ENCODE measurements at places on chromosomes 4 and X. TPM values are rescaled to one million over a fixed set of nuclear protein-coding genes. Genes with fewer than 3 reads are reported as not detected.

Gene CXCL13
- total RNA-seq, result 3.1 TPM

Gene SLC2A9
- 3.1 TPM for total RNA-seq

GRCh38 chrX:142998447-142999198, 27.1 kb upstream of the SPANXN4 start:
- H3K4me1 ChIP-seq, result no peaks in the 10 kb centered on the region
- no peaks in the 10 kb centered on the region for H3K36me3 ChIP-seq
- DNase-seq, result no peak
- no peak overlapping the region for H3K27ac ChIP-seq

DNA sequence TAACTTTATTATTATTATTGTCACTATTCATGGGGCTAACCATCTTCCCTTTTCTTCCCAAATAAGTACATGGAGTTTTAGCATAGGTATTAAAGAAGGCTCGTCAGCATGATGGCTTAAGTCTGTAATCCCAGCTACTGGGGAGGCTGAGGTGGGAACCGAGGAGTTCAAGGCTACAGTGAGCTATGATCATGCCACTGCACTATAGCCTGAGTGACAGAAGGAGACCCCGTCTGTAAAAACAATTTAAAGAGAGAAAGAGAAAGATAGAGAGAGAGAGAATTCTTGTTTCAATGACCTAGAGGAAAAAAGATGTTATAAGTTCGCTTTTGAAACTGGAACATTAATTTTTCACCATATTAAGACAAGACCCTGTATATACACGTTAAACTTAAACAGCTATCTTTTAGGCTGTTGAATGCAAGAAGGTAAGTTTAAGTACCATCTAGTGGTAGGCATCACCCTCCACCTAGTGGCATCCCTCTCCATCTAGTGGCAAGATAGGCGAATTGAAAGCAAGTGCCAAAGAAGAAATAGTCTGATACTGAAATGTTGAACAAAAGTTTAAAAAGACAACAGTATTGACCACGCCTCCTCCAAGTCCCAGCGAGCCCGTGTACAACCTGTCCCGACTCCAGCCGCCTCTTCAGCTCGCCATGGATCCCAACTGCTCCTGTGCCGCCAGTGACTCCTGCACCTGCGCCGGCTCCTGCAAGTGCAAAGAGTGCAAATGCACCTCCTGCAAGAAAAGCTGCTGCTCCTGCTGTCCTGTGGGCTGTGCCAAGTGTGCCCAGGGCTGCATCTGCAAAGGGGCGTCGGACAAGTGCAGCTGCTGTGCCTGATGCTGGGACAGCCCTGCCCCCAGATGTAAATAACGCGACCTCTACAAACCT, 26.0 kb upstream of the YTHDC1 start:
- H3K4me3 ChIP-seq, result peak overlapping the region; percentile 46
- H3K36me3 ChIP-seq, result no peaks in the 10 kb centered on the region

DNA sequence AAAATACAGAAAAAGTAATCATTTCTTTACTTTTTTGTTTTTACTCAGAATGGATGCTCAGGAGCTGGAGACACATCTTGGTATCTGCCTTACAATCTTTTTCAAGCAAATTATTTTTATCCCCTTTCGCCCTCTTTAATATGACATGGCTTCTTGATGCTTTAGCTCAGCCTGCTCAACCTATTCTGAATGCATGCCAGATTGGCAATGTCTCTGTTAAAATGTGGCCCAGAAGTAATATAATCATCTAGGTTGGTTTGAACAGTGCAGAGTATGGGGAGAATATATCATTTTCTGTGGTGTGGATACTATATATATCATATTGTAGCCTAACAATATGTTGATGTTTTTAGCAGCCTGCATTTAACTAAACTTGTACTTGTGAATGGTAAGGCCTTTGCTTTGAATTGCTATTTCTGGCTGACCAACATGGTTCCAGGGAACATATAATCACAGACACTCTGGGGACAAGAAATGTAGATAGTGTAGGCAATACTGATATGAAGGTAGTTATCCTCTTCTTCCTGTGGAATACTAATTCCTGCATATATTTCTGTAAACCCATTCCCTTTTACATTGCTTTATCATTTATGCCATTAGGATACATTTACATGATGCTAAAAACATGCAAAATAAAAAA, 282.7 kb downstream of the PPP3CA start:
- H3K36me3 ChIP-seq, result no peaks in the 10 kb centered on the region
- no peak for DNase-seq
- H3K4me3 ChIP-seq, result no peak overlapping the region
- no peaks in the 10 kb centered on the region for H3K4me1 ChIP-seq
- no peaks in the 10 kb centered on the region for H3K27me3 ChIP-seq

DNA sequence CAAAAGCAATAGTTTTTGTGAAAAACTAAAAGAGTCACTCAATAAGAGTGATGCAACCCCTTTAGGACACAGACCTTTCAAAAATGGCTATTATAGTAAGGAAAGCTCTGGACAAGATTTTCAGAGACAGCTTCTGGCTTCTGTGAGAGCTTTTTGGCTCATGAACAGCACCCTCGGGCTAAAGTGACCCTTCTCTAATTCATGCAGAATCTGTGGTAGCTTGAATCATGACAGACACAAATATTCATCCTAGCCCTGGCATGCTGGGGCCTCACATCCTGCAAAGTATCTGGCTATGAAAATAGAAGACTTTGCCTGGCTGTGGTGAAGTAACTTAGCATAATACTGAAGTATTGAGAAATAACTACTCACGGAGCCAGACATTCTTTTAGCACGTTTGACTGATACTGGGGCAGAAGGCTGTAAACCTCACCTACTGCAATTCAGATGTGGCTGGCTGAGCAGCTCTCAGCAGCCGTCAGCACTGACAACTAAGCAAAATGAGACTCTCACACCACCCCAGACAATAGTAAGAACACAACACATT, 327.3 kb downstream of the MAPK10 start:
- no peaks in the 10 kb centered on the region for H3K27me3 ChIP-seq
- DNase-seq, result no peak
- no peaks in the 10 kb centered on the region for H3K4me1 ChIP-seq
- no peak overlapping the region for H3K4me3 ChIP-seq

- no peaks in the 10 kb centered on the region for H3K36me3 ChIP-seq
- H3K27ac ChIP-seq, result no peak overlapping the region
- H3K27me3 ChIP-seq, result no peaks in the 10 kb centered on the region
- no peak for DNase-seq
- H3K4me1 ChIP-seq, result no peaks in the 10 kb centered on the region
Observed at GRCh38 chrX:39670281-39670680, 427.5 kb downstream of the BCOR start.

DNA sequence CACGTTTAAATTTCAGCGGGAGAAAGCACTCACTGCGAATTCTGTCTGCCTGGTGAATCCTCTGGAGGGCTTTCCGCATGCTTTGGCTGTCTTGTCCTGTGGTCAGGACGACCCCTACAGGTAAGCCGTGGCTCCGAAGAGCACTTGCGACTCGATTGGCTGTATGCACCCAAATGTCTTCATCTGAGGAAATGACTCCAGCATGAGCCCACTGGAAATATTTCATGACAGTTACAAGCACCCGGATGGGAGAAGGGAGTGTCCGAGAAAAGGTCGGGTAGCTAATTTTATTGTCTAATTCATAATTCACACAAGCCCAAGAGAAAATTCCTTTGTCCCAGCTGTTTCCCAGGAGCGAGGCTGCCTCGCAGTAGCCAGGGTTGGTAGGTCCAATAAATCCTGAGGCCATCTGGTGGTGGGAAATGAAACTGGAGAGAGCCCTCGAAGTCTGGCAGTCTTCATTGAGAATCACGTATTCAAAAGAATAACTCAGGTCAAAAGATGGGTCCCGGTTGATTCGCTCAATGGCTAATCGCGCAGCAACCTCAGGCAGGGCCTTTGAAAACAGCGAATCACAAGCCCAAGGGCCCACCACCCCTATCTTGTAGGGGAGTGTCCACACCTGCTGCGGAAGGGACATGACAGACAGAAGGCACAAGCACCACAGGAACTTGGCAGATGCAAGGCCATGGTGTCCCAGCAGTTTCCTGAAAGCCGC, 6.6 kb downstream of the GUCY2F start:
- no peak overlapping the region for H3K27ac ChIP-seq
- no peaks in the 10 kb centered on the region for H3K4me1 ChIP-seq

DNA sequence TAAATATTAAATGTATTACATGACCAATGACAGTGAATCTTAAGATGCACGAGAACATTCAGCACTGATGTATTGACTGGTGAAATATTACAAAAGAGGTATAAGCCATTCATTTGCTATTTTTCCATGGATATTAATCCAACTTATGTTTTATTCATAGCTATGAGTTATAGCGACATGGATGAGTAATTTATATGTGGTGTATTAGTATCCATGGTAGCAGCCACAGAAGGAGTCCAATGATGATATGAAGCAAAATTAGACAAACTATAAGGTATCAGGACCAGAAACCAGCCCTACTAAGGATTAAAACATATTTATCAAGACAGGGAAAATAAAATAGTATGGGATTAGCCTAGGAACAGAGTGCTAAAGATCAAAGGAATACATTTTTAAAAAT, 50.7 kb downstream of the THAP9 start:
- H3K27me3 ChIP-seq, result no peaks in the 10 kb centered on the region
- no peak overlapping the region for H3K4me3 ChIP-seq
- no peak overlapping the region for H3K27ac ChIP-seq
- no peak for DNase-seq

DNA sequence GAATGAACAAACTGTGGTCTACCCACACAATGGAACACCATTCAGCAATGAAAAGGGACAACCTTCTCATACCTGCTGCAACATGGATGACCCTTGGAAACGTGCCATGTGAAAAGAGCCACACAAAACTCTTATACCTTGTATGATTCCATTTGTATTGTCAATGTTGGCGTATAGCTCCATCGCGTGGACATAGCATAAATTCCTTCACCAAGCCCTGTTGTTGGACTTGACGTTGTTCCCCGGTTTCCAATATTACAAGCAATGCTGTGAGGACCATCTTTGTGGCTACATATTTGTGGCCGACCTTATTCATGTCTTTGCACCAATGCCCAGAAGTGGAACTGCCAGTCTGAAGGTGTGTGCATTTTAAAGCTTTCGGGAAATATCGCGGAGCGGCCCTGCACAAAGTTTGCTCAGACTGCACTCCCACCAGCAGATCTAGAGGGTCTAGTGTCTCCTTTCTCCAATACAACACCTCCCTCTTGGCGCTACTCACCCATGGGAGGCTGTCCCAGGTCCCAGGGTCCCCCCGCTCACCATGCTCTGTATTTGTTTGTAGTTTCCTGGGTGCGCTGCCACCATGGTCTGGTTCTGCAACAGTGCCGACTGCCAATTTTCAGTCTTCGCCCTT, at the start of gene CLDN34:
Gene CLDN34, plus strand, starts transcription at position 584 of the 634 bp plus-strand sequence. Its CDS starts 0 bp downstream, at position 584.
- DNase-seq, result no peak
- H3K27ac ChIP-seq, result no peak within 1 kb of the TSS
- H3K27me3 ChIP-seq, result no peaks in the 10 kb centered on the region
- no peaks in the 10 kb centered on the region for H3K36me3 ChIP-seq

GRCh38 chrX:74297766-74298165, 6.2 kb upstream of the ZCCHC13 start:
- no peak overlapping the region for H3K4me3 ChIP-seq
- H3K27me3 ChIP-seq, result no peaks in the 10 kb centered on the region
- no peaks in the 10 kb centered on the region for H3K36me3 ChIP-seq
- DNase-seq, result no peak
- no peaks in the 10 kb centered on the region for H3K4me1 ChIP-seq

GRCh38 chrX:50117476-50117875, 83.3 kb downstream of the AKAP4 start:
- H3K27me3 ChIP-seq, result no peaks in the 10 kb centered on the region
- no peak overlapping the region for H3K4me3 ChIP-seq
- no peak overlapping the region for H3K27ac ChIP-seq
- DNase-seq, result no peak
- H3K36me3 ChIP-seq, result no peaks in the 10 kb centered on the region
- H3K4me1 ChIP-seq, result no peaks in the 10 kb centered on the region
